ENCODE measurements at places on chromosomes 12 and 14. TPM values are rescaled to one million over a fixed set of nuclear protein-coding genes. Genes with fewer than 3 reads are reported as not detected.

Gene KRT73
- not detected for polyA plus RNA-seq

Gene GALNT16
- polyA plus RNA-seq = not detected

Gene TMEM120B
- 3.1 TPM for polyA plus RNA-seq

Gene GUCY2C
- polyA plus RNA-seq = not detected

Gene P2RX2
- not detected for polyA plus RNA-seq

DNA sequence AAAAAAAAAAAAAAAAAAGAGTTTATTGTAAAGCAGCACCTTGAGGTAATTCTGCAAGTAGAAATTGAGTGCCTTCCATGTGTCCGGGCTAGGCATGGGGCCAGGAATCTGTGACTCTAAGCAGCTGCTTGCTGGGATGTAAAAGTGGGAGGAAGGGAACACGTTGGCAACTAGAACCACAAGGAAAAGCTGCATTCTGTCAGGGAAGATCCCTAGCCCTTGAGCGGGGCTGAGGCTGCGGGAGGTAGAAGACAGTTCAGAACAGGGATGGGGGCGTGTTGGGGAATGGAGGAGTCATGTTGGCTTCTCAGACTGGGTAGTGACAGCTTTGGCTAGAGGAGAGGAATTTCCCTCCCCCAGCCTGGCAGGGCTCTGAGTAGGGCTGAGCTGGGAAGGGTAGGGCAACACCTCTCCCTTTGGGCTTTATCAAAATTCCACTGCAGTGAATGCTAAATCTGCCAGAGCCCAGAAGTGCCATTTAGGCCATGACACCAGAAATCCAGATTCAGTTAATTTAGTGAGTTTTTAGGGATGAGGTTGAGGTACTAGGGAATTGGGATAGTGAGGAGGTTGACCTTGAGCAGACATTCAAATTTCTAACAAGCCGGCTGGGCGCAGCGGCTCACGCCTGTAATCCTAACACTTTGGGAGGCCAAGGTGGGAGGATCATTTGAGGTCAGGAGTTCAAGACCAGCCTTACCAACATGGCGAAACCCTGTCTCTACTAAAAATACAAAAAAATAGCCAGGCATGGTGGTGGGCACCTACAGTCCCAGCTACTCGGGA, 3.4 kb upstream of the TRAFD1 start:
- DNase-seq = no peak

DNA sequence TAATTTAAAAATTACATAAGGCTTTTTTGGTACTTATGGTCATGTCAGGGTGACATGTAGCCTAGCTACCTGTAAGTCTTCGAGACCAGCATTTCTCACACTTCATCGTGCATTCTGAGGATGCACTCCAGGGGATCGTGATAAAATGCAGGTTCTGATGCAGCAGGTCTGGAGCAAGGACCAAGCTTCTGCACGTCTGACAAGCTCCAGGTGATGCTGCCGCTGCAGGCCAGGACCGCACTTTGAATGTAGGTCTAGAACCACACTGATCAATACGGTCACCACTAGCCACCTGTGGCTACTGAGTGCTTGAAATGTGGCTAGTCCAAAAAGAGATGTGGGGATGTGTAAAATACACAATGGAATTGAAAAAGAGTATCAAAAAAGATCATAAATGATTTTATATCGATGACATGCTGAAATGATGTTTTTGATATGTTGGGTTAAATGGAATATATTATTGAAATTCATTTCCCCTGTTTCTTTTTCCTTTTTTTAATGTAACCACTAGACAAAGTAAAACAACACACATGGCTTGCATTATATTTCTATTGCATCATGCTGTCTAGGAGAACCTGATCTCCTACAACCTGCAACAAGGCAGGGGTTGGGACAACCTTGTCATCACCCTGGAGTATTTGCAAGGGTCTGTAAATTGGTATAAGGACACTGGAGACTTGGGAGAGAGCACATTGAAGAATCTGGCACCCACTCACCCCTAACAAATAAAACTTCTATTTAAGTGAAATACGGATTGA, 142.4 kb downstream of the DPF3 start:
- DNase-seq = no peak

DNA sequence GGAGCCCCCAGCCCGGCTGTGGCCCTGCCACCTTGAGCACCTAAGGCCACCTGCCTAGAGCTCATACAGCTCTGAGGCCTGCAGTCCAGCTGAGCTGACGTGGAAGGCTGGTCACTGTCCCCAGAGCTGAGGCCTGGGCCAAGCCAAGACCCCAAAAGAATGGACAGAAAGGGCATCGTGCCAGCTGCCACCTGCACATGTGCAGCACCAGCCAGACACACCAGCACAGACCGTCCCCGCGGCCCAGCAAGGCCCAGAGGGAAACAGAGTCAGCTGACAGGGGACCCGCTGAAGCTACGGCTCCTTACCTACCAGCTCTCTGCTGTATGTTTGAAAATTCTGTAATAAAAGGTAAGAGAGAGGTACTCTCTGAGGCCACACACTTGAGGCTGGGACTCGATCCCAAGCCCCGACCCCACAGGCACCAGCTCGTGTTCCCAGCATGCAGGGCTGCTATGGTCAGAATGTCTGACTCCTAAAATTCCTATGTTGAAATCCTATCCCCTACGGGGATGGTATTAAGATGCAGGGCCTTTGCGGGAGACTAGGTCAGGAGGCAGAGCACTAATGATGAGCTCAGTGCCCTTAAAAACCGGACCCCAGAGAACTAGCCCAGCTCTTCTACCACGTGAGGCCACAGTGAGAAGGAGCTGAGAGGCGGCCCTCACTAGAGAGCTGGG, 25.4 kb downstream of the BRF1 start:
- DNase-seq = no peak

DNA sequence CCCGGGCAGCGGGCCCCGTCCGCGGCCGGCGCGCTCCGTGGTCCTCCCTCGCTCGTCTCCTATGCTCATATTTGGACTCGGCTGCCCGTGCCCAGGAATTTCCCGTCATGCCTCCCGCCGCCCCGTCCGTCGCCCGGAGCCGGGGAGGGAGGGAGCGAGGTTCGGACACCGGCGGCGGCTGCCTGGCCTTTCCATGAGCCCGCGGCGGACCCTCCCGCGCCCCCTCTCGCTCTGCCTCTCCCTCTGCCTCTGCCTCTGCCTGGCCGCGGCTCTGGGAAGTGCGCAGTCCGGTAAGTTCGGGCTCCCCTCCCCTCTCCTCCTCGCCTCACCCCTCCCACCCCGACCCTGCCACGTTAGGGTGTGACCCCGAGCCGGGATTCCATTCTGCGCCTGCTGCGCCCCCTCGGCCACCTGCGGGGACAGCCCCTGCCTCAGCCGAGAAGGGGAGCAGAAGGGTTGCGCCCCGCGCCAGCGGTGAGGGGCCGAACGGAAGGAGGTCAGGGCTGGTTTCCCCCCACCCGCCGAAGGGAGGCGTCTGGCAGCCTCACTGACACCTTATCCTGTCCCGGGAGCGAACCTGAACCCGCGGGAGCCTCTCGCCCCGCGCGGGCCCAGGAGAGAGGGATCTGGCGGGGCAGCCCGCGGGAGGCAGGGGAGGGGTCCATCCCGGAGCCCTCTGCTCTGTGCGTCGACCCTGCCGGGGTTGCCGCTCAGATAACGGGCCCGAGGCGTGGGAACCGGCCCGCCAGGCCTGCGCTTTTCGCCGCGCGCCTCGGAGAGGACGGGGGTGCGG, at the start of gene MSRB3:
MSRB3 (plus strand) TSS at position 108 of the 793 bp plus-strand sequence. CDS start 29,897 bp downstream, outside the sequence.
- no peak for DNase-seq

DNA sequence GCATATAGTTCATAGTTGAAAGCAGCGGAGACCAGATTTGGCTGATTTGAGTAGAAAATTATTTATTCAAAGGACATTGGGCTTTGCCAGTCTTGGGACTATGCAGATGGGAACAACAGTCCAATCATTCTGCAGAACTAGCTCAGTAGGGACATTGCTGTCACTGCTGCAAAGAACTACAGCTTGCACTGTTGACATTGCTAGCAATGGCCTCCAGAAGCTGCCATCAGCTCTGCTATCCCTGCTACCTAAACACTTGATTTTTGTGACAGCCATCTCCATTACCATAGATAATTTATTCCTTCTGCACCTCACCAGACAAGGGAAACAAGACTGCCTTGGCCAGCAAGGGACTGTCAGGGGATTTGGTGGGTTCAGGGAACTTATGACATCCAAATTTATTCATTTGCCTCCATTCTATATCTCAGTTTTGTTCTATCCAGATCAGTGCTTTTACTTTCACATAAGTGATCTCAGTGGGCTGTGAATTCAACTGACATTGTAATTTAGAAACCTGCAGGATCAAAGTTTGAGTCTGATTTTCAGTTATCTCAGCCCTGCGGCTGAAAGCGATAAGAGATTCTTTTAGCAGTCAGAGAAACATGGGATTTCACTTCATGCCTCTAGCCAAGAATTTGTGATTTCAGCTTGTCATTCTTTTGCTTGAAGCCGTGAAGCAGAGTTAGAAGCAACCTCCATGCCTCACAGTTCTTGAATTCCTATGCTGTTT, 136.7 kb upstream of the FBXO33 start:
- DNase-seq = no peak

DNA sequence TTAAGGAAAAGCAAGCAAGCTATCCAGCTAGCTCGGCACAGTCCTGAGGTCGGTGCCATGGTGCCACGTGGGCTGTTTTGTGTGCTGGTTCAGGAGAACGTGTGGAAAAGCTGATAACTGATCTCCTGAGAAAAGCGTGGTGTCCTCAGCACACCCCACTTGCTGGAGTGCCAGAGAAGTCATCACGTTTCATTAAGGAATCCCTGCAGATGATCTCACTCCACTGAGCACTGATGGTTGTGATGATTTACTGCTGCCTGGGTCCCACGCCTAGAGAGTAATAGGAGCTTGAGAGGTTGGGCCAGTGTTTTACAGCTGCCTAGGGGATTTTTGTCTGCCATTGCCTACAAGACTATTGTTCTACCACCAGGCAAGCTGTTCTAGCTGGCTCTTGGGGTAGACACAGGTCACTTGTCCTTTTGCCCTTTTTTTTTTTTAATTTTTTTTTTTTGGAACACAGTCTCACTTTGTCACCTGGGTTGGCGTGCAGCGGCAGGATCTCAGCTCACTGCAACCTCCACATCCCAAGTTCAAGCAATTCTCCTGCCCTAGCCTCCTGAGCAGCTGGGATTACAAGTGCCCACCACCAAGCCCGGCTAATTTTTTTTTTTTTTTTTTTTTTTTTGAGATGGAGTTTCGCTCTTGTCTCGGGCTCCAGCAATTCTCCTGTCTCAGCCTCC, 42.3 kb upstream of the EVL start:
- no peak for DNase-seq

DNA sequence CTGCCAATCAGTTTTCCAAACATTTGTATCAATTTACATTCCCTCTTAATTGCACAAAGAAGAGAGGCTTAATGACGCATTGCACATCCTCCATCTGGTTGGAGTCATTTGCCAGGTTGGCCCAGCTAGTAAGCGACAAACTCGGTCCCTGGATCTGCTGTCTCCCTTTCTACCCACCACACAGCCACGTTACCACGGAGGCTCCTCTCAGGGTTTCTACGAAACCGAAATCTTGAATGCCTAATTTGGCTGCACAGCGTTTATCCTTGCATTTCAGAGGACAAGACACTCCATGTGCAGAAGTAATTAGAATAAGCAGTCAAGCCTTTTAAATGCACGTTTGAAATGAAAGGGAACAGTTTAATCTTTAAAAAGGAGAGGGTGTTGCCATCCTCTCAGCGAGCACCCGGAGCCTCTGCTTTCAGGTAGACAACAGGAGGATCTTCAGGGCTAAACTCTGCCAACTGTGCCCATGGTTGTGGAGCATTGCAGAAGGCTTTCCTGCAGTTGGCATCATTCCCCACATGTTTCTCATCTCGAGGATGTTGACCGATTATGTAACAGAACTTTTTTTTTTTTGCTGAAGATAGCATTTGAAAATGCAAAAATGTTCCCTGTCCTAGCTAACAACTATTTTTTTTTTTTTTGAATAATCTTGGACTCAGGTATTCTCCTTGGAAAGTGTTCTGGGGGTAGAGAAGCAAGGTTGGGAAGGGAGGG, 37.8 kb downstream of the SLC24A4 start:
- no peak for DNase-seq

DNA sequence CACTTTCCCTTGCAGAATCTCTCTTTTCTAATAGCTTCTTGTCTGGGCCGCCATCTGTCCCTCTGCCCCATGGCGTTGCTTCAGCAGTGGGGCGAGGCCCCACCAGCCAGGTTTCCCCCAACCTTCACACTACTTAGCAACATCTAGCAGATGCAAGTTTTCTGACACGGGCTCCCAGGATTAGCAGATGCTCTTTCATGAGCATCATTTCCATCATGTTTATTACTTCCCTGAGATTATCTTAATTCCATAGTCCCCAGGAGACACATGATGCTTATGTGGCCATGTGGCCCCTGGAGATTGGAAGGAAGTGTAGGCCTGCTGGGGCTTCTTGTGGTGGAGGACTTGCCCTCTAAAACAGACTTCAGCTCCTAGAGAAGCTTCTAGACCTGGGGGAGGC, 102.0 kb upstream of the MYL2 start:
- no peak for DNase-seq

DNA sequence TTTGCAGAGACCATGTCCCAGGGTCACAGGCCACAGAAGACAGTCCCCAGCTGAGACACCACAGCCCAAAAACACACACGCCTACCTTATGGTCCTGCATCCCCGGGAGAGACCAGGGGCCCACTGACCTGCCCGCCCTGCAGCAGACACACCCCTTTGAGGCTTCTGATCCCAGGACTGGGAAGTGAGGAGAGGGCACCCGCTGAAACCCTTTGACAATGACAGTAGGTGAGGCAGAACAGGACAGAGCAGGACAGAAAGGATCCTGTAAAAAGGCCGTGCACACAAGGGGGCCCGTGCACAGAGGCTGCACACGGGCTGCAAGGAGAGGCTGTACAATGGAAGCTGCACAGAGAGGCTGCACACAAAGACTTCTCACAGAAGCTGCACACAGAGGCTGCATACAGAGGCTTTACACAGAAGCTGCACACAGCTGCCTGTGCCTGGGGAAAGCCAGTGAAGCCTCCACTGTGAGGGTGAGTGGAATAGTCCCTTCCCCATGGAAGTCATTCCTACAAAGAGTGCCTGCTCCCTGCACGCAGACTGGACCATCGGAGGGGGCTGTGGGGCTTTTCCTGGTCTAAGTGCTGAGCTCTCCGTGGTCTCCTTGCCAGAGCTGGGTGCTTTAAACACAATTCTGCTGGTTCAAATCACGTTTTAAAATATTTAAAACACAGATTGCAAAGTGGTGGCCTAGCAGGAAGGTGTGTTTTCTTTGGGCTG, 16.6 kb upstream of the SFSWAP start:
- no peak for DNase-seq

GRCh38 chr14:52464175-52464574, 88.1 kb downstream of the TXNDC16 start:
- no peak for DNase-seq

- DNase-seq = no peak
Measured at GRCh38 chr12:85367936-85368335, 87.9 kb downstream of the ALX1 start.
